NCI-H1417 treated with DMSO at 0.1 percent for 48 hours (cell line): ENCODE measurements at places on chromosomes 7 and 10.

GRCh38 chr7:150942001-150942590 lies 36.0 kb downstream of the KCNH2 start:
- DNase-seq: no peak

GRCh38 chr10:43360086-43360485 lies 11.3 kb upstream of the FXYD4 start:
- DNase-seq: no peak

DNA sequence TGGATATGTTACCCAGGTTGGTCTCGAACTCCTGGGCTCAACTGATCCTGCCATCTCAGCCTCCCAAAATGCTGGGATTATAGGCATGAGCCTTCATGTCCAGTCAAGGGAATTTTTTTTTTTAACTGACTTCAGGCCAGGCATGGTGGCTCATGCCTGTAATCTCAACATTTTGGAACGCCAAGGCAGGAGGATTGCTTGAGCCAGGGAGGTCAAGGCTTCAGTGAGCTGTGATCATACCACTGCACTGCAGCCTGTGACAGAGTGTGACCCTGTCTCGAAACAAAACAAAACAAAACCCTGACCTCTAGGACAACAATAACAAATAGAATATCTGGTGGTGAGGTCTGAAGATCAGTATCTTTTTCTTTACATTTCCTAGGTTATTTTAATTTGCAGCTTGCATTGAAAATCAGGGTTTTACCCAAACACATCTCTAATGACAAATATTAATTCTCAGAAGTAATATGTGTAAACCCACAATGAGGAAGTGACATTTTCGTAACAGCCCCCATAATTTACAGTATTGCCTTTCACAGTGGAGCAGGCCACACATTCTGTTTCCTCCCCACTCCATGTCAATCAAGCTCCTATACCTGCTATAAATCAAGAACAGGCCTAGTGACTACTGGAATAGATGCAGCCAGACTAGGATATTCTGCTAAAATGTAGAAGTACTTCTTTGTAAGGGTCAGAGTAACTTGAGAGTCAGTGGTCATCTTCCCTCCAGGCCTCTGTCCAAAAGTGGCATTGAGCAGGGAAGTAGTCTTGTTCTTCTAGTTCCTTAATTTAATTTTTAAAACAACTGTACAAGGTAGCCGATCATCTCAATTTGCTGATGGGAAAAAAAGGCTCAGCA lies 43.3 kb upstream of the ECHDC3 start:
- DNase-seq: no peak

DNA sequence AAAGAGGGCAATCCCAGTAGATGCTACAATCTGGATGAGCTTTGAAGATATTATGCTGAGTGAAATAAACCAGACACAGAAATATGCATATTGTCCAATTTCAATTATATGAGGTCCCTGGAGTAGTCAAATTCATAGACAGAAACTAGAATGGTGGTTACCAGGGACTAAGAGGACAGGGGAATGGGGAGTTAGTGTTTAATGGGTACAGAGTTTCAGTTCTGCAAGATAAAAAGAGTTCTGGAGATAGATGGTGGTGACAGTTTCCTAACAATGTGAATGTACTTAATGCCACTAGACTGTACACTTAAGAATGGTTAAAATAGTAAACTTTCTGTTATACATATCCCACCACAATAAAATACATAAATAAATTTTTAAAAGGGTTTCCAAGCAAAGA lies 236.6 kb downstream of the ELMO1 start:
- no peak for DNase-seq

GRCh38 chr7:21355406-21355874 lies 72.4 kb upstream of the SP4 start:
- DNase-seq: no peak

DNA sequence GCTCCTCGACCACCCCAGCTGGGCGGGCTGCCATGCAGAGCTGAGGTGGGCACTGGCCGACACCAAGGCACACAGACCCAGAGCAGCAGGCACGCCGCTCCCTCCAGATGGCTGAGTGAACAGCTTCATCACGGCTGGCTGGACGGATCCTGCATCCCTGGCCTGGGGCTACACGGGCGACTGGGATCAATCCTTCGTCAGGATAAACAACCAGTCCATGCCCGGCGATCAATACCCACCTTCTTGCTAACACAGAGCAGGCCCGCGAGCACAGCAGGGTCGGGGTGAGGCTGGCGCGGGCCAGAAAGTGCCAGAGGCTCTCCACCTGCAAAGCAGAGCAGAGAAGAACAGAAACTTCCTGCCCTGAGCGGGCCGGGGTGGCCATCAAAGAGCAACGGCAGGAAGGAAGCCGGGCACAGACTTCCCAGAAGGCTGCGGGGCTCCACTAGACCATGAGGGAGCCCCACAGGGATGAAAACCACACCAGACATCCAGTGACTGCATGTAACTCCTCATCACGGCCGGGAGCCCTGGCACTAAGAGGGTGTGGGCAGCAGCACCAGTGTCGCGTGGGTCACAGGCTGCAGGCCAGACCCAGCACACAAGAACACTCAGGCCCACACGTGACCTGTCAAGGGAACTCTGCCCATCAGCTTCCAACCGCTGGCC lies 166.4 kb downstream of the MAD1L1 start:
- no peak for DNase-seq
